Right forelimb (tissue), 1 donor: ENCODE measurements at places on chromosomes 3 and 15.

DNA sequence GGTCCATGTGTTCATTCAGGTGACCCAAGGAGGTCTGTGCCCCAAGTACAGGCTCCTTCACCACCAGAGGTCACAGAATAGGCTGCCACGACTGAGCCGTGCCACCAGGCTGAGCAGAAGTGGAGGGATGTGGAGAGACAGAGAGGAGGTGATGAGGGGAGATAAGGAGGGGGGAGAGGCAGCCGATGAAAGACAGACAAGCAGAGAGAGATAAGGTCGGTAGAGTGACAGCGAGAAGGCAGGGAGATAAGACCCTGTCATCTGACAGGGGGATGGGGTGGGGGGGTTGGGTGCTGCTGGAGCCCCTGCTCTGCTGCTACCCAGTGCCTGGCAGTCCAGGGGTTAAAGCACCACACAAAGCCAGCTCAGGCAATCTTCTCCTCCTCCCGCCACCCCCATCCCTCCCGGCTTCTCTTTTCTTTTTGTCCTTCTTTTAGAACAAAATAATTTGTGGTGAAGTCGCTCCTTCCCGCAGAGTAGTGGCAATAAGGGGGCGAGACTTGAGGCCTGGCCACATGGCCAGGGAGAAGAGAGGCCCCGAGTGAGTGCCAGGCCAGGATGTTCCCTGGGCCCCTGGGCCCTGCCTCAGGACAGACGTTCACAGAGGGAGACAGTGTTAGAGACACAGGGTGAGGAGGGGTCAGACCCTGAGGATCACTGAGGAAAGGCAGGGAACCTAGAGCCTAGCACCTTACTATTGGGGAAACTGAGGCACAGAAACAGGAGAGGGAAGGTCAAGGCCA lies 67.9 kb downstream of the CACNA2D2 start:
- no peak for DNase-seq

GRCh38 chr15:70121624-70122302 lies 24.0 kb upstream of the TLE3 start:
- DNase-seq: peak; percentile 70

DNA sequence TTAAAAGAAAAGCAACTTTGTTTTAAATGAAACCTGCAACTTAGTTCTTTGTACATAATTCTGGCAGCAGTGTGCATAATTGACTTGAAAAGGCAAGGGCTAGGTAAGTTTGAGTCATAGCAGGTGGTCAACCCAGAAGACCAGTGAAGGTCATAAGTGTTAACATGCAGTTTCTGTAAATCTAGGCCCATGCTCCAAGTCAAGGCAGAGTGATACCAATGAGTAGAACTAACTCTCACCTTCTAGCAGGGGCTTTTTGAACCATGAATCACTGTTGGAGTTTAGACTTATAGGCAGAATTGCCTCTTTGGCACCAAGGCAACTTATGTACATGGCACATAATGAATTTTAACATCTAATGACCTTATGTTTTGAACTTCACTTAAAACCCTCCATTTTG lies 29.5 kb upstream of the IL20RB start:
- no peak for DNase-seq

GRCh38 chr3:114428044-114428595 lies 134.3 kb downstream of the TIGIT start:
- DNase-seq: no peak

- no peak for DNase-seq
These were observed 60.0 kb upstream of the FLNB start for GRCh38 chr3:57948080-57948671.

GRCh38 chr3:125202197-125202596 lies 10.4 kb downstream of the SLC12A8 start:
- DNase-seq: no peak

- DNase-seq: no peak
These were observed 137.6 kb downstream of the SPATA16 start for GRCh38 chr3:173003471-173003870.

- DNase-seq: no peak
These were observed 562.6 kb downstream of the ZNF385D start for GRCh38 chr3:21188459-21188858.

- no peak for DNase-seq
These were observed 248.0 kb downstream of the FEZF2 start for GRCh38 chr3:62125380-62125779.

GRCh38 chr3:12556314-12556689 lies 585 bp upstream of the MKRN2 start:
- no peak for DNase-seq

- no peak for DNase-seq
These were observed 46.3 kb downstream of the LSM3 start for GRCh38 chr3:14224895-14225294.

- no peak for DNase-seq
These were observed 70.6 kb upstream of the STT3B start for GRCh38 chr3:31462050-31462569.

DNA sequence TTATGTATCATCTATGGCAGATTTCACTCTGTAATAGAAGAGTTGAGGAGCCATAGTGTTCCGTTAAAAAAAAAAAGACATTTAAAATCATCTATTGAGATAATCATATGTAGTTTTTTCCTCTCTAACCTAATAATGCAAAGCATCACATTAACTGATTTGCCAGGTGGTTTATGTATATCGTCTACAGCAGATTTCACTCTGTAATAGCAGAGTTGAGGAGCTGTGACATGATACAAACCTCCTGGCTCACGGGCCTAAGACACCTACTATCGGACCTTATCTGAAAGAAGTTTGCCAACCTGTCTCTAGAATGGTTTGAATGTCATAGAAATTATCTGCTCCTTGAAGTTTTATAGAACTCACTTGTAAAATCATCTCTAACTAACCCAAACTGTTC lies 29.8 kb downstream of the CDCP1 start:
- DNase-seq: no peak

DNA sequence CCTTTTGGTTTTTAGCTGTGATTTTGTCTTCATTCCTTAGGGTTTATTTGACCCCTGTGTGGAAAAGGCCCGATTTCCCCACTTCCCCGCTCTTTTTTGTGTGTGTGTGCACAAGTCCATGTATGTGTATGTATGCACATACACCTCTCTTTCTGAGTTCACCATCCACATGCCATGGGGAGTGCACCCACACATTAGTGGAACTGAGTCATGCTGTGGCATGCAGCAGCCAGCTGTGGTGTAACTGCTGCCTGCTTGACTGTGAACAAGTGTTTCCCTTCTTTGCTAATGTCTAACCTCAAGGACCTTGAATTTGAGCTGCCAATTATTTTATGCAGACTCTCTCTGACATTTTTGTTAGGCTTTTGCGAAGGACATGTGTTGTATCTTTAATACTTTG lies 434.9 kb upstream of the TPM1 start:
- no peak for DNase-seq

DNA sequence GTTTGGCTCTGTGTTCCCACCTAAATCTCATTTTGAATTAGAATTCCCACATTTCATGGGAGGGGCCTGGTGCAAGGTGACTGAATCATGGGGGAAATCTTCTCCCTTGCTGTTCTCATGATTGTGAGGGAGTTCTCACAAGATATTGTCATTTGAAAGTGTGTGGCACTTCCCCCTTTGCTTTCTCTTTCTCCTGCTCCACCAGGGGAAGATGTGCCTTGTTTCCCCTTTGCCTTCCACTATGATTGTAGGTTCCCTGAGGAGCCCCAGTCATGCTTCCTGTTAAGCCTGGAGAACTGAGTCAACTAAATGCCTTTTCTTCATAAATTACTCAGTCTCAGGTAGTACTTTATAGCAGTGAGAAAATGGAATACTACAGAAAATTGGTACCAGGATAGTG lies 157.2 kb upstream of the TPRG1 start:
- no peak for DNase-seq

DNA sequence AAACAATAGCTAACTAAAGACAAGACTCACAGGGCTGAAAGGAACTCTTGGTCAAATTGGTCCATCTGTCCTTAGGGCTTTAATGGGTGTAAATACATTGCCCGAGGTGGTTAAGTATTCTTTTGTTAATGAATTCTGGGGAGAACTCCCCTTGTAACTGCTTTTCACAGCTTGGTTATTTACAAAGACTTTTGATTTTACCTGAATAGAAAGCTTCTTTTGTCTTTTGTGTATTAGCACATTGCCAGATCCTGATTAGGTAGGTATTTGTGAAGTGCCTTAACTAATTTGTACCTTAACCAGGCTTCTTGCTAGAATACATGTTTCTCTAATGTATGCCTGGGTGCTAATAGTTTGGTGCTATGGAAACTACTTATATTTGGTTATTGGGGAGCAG lies 14.0 kb downstream of the CHD2 start:
- DNase-seq: no peak

DNA sequence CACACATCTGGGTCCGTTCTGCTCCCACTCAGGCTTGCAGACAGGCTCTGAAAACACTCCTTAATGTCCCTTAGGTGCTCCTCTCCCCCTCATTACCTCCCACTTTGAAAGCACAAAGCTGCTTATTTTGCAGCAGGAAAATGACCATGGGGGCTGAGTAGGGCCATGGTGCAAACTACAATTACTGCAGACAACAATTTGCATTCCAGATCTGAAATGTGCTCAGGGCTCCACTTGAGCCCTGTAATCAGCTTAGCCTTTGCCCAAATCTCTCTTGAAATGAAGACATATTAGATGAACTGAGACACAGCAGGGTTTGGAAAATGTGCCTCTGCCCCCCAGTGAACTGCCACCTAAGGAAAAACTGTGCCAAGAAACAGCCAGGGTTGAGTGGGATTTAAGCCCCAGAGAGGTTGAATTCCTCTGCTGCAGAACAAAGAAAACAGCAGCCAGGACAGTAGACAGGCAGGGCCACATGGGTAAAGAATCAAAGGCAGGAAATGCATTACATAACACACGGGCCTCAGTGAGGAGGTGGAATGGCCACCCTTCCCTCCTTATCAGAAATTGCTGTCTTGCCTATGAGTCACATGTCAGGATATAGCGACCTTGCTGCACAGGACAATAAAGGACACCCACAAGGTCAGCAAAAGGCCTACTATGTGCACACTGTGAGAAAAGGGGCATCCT lies 126.8 kb upstream of the ARHGEF3 start:
- DNase-seq: no peak

DNA sequence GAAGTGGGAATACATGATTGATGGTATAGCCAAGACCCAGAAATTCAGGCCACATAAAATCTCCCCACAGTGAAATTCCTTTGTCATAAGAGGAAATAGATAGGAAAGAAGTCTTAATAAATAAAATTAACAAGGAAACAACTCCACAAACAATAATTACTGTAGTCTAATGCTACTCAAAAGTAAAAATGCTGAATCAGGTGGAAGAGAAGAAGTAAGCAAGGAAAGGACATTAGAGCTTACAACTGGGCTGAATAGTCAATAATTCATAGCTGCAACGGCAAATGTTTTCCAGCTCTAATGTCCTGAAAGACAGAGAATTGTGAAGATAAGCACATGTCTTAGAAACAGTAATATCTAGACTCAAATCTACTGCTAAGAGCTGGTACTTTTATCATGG lies 64.4 kb downstream of the STRIT1 start:
- DNase-seq: no peak

- no peak for DNase-seq
These were observed 88.1 kb downstream of the IQSEC1 start for GRCh38 chr3:12985148-12985547.

DNA sequence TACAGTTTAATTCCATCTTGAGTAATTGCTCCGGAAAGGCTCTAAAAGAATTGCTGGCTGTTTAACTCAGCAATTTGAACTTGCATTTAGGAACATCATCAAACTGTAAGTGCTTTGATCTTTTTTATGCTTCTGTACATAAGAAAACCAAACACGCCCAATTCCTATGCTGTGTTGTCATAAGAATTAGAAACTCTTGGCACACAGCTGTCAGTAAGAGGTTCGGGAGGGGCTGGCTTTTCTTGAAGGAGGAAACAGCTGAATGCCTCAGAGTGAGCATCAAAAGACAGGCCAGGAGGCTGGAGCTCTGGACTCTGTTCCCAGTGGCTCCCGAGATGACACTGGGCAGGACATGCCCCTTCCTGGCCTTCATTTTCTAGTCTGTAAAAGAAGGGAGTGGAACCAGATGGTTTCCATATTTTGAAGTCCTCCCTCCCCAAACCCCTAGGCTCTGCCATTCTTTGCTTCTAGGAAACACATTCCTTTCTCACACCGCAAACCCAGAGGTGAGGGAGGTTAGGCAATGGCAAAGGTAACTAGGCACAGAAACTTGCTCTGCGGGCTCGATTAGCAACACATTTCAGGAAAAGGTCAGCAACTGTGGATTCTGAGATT lies 73.7 kb upstream of the DLG1 start:
- peak; percentile 62 for DNase-seq

DNA sequence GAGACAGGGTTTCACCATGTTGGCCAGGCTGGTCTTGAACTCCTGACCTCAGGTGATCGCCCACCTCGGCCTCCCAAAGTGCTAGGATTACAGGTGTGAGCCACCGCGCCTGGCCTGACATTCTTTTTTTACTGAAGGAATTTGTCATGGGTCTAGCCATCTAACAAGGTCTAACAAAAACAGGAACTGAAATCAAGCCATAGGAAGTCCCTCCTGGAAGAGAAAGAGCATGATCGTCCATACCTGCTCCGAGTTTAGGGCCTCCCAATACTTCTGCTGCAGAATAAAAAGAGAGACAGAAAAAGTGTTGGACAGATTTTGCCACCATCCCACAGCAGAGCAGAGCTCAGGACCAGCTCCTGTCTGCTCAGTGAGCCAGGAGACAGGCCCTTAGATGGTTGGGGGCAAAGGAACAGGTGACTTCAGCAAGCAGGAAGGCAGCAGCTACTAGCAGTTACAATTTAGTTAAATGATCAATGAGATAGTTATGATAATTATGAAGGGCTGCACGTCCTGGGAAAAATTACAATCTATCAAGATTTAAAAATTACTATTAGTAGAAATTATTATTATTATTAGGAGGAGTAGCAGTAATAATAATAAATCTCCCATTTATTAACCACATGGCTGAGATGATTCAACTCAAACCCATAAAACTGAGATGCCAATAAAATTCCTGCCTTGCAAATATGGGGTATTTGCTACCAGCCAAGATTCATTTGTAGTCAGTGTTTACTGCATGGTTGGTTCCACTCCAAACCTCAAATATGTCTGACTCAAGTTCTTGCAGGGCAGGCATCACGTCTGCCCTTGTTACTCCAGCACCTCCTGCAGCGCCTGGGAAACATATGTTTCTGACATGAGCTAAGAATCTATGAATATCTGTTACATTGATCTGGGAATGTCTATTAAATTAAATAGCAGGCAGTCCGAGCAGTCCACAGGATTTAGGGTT lies 40.1 kb downstream of the TMEM44 start:
- DNase-seq: no peak
